ENCODE measurements at places on chromosomes 3 and 15.
A peak's percentile ranks its signal among the peaks of the same experiment; 100 is the strongest.

- DNase-seq = no peak
Measured at GRCh38 chr15:77497942-77498361, 77.3 kb downstream of the HMG20A start.

- DNase-seq = no peak
Measured at GRCh38 chr15:88644741-88645140, 5.9 kb downstream of the ISG20 start.

DNA sequence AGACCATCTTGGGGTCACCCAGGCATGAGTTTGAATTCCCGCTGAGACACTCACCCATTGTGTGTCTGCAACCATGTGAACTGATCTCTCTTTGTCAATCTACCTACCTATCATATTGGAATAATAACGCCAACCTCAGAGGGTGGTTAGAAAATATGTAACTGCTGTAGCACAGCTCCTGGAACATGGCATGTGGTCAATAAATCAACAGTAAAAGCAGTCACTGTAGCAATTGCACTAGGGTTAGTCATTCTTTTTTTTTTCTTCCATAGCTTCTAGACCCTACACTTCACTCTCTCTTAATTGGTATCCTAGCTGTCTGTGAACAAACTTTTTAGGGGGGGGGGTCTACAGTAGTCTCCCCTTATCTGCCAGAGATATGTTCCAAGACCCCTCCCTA is 64.2 kb upstream of the SLCO2A1 start:
- DNase-seq = no peak

GRCh38 chr3:13873818-13874217 is 6.1 kb downstream of the WNT7A start:
- DNase-seq = no peak

- DNase-seq = no peak
Measured at GRCh38 chr3:39671116-39671515, 138.3 kb upstream of the MYRIP start.

- DNase-seq = no peak
Measured at GRCh38 chr15:56960116-56960515, 41.7 kb downstream of the TCF12 start.

DNA sequence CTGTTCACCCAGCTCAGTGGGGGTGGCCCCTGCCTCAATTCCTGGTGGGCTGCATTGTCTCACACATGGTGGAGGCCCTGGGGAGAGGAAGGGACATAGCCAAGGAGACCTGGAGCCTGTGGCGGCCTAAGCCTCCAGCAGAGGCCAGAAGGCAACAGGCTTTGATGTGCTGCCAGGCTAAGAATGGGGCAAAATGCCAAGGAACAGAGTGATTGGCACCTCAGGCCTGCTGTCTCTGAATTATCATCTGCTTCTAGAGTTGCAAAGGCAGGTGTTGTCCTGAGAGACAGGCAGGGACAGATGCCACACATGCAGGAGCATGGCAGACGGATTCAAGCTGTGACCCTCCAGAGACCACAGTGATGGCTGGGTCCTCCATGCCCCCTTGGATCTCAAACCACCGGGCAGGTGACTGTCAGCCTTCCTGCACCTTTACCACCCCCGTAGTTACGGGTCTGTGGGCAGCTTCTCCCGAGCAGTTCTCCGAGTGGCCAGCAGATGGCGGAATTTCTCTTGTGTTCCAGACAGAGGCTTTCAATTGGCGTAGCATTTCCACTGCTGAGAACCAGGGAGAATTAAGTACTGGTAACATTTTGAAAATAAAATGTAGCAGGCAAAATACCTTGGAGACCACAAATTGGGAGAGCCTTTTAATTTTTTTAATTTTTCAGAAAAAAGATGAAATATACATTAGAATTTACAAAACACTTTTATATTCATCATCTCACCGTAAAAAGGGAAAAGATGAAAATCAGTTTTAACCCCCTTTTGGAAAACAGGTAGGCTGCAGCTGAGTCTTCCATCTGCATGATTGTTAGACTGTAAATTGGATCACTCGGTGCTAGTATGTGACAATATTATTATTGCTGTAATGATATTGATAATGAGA is 525.5 kb upstream of the CFAP20DC start:
- DNase-seq = peak; percentile 77

GRCh38 chr15:81209635-81210034 is 13.0 kb downstream of the IL16 start:
- no peak for DNase-seq

- no peak for DNase-seq
Measured at GRCh38 chr15:47801522-47801921, 84.2 kb downstream of the SEMA6D start.

DNA sequence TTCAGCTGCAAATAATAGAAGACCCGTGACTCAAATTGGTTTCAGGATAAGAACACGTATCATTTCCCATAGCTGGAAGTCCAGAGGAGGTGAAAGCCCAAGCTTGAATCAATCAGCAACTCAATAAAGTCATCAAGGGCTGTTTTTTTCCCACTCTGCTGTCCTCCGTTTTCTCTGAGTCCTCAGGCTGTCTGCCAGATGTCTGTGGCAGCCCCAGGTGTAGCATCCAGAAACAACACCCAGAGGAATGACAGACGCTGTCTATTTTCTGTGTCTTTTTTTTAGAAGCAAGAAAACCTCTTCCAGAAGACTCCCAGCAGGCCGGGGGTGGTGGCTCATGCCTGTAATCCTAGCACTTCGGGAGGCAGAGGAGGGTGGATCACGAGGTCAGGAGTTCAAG is 204.4 kb downstream of the FAM43A start:
- DNase-seq = no peak
